ENCODE measurements at places on chromosomes 7 and 10. TPM values are rescaled to one million over a fixed set of nuclear protein-coding genes. Genes with fewer than 3 reads are reported as not detected.

The KLHL7 gene
- 53.6 TPM for total RNA-seq

DNA sequence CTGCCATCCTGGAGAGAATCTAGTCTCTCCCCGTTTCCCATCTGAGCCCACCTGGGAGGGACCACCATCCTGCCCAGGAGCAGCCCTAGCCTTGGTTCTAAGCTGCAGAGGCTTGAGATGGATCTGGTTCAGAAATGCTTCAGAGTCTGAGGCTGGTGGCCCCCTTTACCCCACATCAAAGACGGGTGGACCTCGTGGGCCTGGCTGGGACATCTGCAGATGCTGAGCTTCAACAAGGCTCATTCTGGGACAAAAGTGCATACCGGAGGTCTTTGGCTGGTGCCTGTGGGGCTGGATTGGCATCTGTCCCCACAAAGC is 4.9 kb upstream of the IRF5 start:
- no peak for DNase-seq

GRCh38 chr10:121900443-121901174 is 27.2 kb downstream of the ATE1 start:
- no peak for DNase-seq

DNA sequence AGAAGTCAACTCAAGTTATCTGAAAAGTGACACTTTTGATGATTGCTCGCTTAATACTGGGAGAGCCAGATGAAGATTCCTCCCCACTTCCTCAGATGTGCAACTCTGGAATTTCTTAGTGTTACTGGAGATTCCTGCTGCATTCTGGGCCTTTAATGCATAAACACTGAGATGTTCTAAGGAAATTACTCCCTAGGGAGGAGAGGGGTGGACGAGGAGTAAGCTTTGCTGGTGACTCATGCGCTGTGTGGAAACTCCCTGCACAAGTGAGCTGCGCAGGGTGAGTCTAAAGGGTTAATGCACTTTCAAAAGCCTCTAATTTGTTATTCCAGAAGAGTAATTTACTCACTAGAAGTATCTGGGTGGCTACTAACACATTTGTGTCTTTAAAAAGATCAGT is 46.3 kb downstream of the EGFR start:
- DNase-seq = no peak

The FOXI2 gene
- total RNA-seq = 0.83 TPM

The AHR gene
- total RNA-seq = 28.0 TPM

- DNase-seq = no peak
These were observed 96.2 kb downstream of the GLRX3 start for GRCh38 chr10:130232166-130233034.

The CRTAC1 gene
- total RNA-seq = not detected

GRCh38 chr7:18535810-18536415 is 40.4 kb downstream of the HDAC9 start:
- no peak for DNase-seq

The DNAH11 gene
- total RNA-seq = 0.35 TPM

- DNase-seq = no peak
These were observed 212.4 kb upstream of the YAE1 start for GRCh38 chr7:39353615-39354376.

All from Peyer's patch (tissue), 4 donors.